ENCODE measurements at places on chromosomes 6 and 20. TPM values are rescaled to one million over a fixed set of nuclear protein-coding genes. Genes with fewer than 3 reads are reported as not detected.

Gene DCDC2
- 0.20 TPM for total RNA-seq

Gene BPIFB1
- not detected for total RNA-seq

Gene MYBL2
- total RNA-seq, result 51.2 TPM

Gene MYCT1
- 0.37 TPM for total RNA-seq

- DNase-seq, result peak; percentile 43
These were observed 73.4 kb upstream of the FBXO30 start for GRCh38 chr6:145887969-145888368.

GRCh38 chr6:22716721-22717120 is 147.4 kb downstream of the HDGFL1 start:
- DNase-seq, result no peak

DNA sequence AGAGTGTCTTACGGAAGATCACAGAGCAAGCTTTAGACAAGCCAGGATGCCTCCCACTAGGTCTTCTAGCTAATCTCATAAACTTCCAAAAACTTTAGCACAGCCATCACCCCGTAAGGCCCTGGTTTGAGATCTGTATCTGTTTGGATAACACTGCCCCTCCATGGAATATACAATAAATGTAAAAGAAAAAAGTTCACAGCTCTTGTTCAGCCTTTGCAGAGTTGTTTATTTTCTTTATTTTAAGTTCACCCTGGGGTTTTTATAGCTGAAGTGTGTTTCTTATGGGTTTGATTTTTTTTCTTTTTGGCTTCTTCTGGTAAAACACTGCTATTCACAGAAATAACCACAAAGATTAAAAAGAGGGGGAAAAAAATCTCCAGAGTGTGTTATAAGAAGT is 125.6 kb downstream of the EYA2 start:
- DNase-seq, result no peak

DNA sequence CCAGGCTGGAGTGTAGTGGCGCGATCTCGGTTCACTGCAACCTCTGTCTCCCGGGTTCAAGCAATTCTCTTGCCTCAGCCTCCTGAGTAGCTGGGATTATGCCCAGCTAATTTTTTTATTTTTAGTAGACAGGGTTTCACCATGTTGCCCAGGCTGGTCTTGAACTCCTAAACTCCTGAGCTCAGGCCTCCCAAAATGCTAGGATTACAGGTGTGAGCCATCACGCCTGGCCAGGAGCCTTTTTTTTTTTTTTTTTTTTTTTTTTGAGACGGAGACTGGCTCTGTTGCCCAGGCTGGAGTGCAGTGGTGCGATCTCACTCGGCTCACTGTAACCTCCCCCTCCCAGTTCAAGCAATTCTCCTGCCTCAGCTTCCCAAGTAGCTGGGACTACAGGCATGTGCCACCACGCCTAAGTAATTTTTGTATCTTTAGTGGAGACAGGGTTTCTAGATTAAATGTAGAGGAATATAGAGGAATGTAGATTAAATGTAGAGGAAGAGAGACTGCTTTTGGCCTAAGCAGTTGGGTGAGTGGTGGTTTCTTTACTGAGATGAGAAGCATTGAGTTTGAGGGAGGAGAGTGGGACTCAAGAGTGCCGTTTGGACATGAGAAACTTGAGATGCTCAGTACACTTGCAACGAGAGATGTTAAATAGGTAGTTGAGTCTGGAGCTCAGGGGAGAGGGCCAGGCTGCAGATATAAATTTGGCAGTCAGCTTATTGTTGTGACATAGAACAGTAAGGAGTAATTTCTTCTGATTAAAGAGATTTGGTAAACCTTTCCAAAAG is 16.7 kb downstream of the VAPB start:
- DNase-seq, result no peak
